ENCODE measurements at places on chromosomes 4 and X.

GRCh38 chr4:21181716-21182115, 481.5 kb downstream of the PACRGL start:
- H3K27ac ChIP-seq, result no peak overlapping the region
- H3K4me3 ChIP-seq, result no peak overlapping the region
- DNase-seq, result no peak
- no peaks in the 10 kb centered on the region for H3K27me3 ChIP-seq
- H3K4me1 ChIP-seq, result no peaks in the 10 kb centered on the region

- no peak overlapping the region for H3K4me3 ChIP-seq
- no peaks in the 10 kb centered on the region for H3K36me3 ChIP-seq
Observed at GRCh38 chr4:1795299-1796195, 2.5 kb downstream of the FGFR3 start.

DNA sequence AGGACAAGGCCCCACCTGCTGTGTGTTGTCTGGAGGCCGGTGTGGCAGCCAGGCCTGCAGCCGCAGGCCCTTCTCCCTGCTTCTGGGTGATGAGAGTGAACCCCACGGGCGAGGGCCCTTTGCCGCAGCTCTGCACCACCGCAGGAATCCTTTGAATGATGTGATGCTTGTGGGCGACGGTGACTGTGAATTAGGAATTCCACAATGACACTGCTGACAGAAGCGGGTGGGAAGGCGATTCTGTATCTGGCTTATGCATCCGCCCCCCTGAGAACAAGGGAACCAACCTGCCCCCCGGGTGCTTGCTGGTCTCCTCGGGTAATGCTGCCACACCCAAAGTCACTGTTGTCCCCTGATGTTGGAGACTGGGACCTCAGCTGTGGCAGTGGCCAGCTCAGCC, 19.5 kb upstream of the MAN2B2 start:
- no peaks in the 10 kb centered on the region for H3K4me1 ChIP-seq
- no peak for DNase-seq
- no peaks in the 10 kb centered on the region for H3K36me3 ChIP-seq
- no peak overlapping the region for H3K4me3 ChIP-seq
- H3K27me3 ChIP-seq, result peaks cover 3% of the 10 kb centered on the region
- no peak overlapping the region for H3K27ac ChIP-seq

DNA sequence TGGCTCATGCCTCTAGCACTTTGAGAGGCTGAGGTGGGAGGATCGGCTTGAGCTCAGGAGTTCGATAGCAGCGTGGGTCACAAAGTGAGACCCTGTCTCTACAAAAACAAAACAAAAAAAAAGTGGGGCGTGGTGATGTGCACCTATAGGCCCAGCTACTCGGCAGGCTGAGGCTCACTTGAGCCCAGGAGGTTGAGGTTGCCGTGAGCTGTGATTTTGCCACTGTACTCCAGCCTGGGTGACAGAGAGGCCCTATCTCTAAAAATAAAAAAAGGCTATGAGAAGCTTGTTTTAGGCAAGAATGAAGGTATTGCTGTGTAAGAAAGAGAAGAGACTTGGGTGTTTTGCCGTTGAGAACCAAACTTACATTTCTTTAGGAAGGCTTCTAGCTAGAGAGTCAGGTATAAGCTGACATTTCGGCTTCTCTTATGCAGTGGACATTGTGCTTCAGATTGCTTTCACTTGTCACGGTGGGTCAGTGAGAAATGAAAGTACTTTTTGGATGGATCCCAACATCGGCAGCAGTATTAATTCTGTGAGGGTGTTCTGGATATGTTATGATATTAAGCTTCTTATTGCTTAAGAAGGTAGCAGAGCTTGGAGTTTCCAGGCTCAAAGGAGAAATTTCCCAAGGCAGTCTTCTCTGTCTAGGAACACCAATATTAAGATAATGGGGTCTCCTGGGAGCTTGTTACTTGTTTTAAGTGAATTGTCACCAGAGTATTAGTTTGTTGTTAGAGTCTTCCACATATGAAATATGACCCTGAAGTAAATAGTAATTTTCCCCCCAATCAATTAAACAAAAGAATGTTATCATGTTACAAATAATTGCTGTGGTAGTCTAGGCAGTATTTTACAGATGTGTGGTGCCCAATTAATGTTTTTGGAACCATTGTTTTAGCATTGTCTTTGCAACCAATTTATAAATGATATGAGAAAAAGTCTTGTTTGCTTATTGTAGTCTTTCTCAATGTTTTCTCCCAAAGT, 17.6 kb downstream of the TMEM131L start:
- no peak for DNase-seq
- H3K4me3 ChIP-seq, result peak overlapping the region; percentile 44
- H3K27ac ChIP-seq, result peak overlapping the region; percentile 72
- no peaks in the 10 kb centered on the region for H3K27me3 ChIP-seq
- peaks cover 61% of the 10 kb centered on the region for H3K4me1 ChIP-seq

- H3K36me3 ChIP-seq, result no peaks in the 10 kb centered on the region
- no peaks in the 10 kb centered on the region for H3K4me1 ChIP-seq
- no peaks in the 10 kb centered on the region for H3K27me3 ChIP-seq
- H3K27ac ChIP-seq, result no peak overlapping the region
- no peak overlapping the region for H3K4me3 ChIP-seq
Observed at GRCh38 chr4:608236-608635, 17.1 kb upstream of the PDE6B start.

GRCh38 chrX:143472347-143472938, 44.8 kb downstream of the SPANXN3 start:
- no peaks in the 10 kb centered on the region for H3K27me3 ChIP-seq
- no peak overlapping the region for H3K4me3 ChIP-seq
- H3K27ac ChIP-seq, result no peak overlapping the region
- no peaks in the 10 kb centered on the region for H3K36me3 ChIP-seq
- no peaks in the 10 kb centered on the region for H3K4me1 ChIP-seq
- no peak for DNase-seq

- no peak for DNase-seq
- H3K4me3 ChIP-seq, result no peak overlapping the region
- no peaks in the 10 kb centered on the region for H3K4me1 ChIP-seq
Observed at GRCh38 chrX:123184866-123185276, 793 bp downstream of the GRIA3 start.
